ENCODE measurements at places on chromosomes 1 and 21.

GRCh38 chr1:2801046-2801445 is 447 bp downstream of the TTC34 start:
- peak; percentile 9 for DNase-seq

DNA sequence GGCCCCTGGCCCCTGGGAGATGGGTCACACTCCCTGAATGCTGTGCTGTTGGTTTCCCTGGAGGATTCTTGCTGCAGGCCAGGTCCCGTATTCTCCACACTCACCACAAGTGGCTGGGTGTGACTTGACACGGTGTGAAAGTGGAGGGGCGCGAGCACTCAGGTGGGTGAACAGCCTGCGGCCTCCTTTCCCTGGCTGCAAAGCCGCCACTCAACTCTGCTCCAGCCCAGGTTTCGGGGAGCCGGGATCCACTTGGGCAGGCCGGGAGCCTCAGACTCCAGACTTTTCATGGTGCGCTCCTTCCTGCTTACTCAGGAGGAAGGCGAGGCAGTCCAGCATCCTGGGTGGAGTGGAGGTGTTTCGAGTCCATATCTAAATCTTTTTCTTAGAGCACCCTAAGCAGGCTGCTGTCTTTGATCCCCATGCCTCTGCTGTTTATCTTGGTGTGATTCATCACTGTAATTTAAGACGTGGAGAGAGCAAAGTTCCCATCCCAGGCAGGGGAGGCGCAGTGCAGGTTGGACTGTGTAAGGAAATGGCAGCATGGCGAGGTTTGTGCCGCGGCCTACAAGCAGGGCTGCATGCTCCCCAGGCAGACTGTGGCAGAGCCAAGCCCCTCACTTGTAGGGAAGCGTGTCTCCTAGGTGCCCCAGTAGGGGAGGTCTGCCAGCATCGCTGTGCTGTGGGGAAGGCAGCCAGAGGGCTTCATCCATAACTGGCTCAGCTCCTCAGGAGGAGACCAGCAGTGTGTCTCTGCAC is 29.6 kb downstream of the VANGL1 start:
- DNase-seq: no peak

DNA sequence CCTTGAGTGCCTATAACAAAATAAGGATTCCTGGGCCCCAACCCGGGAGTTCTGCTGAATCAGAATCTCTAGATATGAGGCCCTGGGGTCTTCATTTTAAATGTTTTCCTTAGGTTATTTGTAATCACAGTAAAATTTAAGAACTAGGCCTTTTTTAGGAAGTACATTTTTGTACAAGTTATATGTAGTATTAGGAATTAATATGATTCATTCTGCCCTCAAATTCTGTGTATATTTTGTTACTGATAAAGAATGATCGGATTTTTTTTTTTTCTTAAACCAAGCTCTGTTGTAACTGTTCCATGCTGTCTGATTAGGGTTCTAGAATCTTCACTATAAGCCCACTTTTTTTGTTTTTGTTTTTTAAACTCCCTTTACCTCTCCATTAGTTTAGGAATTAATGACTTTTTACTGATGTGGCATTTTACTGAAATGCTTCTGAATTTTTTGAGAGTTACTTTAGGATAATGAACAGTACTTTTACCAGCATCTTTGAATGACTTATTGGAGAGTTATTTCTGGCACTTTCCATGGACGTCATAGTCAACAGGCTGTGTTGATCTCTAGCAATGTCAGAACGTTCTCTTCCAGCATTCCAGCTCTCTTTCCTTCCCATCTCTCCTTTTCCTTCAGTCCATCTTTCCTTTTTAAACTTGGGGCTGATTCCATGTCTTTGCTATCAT is 48.3 kb downstream of the CLIC4 start:
- DNase-seq: no peak

DNA sequence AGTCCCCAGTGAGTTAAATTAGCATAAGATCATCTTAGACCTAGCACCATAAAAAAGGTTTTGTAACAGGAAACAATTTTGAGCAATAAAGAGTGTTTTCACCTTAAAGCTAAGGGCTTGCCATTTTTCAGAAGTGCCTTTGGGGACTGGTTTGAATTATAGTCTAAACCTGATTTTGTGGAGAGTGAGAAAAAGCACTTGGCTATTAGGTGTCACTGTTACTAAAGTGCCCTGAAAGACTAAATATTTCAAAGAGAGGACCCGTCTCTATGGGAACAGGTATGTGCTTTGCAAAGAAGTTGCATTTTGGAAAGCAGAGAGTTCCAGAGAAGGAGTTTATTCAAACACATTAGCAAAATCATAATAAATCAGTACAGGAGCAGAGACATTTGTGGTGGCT is 9.1 kb downstream of the NTNG1 start:
- DNase-seq: no peak

GRCh38 chr1:240823357-240823756 is 211.4 kb upstream of the GREM2 start:
- no peak for DNase-seq

DNA sequence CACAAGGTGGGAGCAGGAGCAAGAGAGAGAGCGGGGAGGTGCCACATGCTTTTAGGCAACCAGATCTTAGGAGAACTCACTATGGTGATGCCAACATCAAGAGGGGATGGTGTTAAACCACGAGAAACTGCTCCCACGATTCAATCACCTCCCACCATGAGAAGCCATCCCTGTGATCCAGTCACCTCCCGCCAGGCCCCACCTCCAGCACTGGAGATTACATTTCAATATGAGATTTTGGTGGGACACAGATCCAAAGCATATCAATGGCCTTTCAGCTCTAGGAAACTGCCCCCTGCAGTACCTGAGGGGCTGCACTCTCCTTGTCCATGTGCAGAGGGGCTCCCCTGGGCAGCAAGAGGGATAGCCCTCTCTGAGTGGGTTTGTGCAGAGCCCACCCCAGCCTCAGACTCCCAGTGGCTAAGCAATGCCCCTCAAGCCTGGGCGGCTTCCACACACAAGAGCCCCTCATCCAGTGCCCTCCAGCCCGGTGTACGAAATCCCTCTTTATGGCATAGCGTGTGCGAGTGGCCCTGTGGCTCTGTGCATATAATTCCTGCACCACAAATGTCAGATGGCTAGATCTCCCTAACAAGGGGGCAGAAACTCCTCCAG is 15.5 kb upstream of the PRDM16 start:
- no peak for DNase-seq

DNA sequence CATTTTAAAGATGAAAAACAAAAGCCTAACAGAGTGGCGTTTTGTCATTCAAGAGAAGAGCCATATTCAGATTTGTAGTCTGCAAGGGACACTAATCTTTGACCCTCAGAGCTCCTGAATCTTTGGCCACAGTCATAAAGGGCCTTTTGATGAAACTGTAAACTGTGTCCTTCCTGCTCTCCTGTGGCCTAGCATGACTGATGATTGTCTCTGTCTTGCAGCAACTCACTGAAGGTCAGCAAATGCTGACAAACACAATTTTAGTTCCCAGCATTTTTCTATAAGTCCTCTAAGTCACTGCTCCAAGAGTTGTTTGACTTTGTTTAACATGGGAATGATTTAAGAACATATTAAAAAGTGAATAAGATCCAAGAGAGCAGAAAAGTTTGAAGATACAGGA is 55.3 kb upstream of the PRELP start:
- no peak for DNase-seq

DNA sequence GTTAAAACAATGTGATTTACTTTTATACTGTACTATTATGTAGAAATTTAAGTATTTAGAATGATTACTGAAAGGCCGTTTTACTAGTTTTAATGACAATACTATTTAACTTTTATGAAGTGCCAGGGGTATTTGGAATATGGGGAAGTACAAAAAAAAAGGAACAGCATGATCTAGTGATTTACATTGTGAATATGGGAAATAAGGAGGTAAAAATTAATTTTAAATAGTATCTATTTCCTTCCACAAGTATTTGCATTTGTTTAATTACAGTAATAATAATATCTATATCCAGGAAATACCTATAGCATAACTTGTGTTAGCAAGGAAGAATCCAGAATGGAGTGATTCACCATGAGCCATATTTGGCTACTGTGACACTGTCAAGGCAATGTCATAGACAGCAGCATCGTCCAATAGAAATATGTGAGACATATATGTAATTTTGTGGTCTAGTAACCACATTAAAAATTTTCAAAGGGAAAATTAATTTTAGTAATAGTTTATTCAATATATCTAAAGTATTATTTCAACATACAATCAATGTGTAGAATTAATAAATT is 22.0 kb downstream of the CNST start:
- DNase-seq: no peak

DNA sequence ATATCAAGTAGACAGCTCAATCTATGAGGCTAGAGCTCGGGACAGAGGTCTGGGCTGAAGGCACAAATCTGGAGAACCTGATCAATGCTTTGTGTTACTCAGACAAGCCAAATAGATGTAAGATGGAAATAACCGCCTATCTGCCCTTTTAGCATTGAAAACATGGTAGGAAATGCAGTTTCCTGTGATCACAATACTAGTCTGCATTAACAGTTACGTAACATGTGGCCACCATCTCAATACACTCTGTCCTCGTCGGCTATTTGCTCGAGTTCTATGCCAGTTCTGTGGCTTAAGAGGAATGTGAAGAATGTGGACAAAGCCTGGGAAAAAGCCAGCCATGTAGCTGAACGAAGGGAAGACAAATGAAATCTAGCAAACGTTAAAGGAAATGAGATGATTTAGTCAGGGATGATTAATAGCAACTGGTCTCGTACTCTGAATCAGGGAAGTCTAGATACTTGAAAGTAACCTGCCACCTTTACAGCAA is 73.3 kb downstream of the HSF2BP start:
- DNase-seq: no peak

GRCh38 chr1:177597393-177597792 is 372.5 kb downstream of the SEC16B start:
- DNase-seq: no peak

GRCh38 chr1:165856021-165856420 is 28.6 kb downstream of the UCK2 start:
- DNase-seq: no peak

GRCh38 chr21:46478910-46479309 is 20.2 kb downstream of the DIP2A start:
- DNase-seq: no peak

DNA sequence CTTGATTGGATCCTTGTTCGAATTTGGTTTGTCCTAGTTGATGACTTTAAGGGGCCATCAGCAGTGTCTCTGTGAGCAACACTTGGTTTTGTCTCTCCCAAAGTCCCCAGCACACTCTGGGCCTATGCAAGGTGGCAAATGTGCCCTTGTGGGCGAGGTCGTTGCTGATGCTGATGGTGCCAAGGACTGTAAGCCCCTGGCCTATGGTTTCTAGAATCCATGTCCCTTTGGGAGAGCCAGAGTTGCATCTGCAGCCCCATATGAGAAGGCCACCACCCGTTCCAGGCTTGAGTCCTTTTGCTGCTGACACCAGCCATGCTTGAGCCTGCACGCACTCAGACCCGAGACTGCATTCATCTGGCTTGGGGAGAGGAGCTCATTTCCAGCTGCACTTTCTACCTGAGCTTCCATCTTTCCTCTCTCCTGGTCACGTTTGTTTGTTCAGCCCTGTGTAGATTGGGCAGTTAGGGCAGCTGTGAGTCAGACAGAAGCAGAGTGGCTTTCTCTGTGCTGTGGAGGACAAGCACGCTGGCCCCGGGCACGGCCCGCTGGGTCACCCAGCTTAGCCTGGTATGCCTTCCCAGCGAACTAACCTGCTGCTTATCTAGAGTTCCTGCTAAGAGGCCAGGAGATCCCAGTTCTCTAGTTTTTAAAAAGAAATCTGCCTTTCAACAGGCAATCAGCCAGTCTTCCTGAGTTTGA is 52.1 kb upstream of the CSF3R start:
- DNase-seq: no peak

DNA sequence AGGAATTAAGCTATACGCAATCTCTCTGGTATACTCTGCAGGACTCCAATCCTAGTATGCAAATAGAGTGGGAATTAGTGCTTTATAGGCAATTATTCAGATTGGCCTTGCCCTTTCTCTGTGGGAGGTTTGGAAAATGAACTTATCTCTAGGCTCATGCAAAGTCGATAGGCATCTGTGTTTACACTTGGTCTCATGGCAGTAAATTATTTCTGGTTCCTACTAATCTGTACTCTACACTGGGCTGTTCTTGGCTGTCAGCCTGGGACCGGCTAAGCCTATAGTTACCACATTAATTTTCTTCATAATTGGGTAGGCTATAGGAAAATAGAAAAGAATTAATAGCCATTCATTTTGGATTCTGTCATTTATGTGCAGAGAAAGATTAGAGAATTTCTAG is 544.6 kb downstream of the AMY1C start:
- no peak for DNase-seq

DNA sequence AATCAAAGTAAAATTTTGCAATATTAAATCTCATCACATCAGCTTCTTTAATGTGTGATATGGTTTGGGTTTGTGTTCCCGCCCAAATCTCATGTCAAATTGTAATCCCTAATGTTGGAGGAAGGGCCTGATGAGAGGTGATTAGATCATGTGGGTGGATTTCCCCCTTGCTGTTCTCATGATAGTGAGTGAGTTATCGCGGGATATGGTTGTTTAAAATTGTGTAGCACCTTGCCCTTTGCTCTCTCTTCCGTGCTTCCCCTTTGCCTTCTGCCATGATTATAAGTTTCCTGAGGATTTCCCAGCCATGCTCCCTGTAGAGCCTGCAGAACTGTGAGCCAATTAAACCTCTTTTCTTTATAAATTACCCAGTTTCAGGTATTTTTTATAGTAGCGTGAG is 131.9 kb downstream of the ZNF326 start:
- DNase-seq: no peak

- DNase-seq: no peak
Measured at GRCh38 chr1:225152061-225152460, 222.6 kb downstream of the DNAH14 start.

- no peak for DNase-seq
Measured at GRCh38 chr1:77413541-77414335, 131.9 kb downstream of the AK5 start.

DNA sequence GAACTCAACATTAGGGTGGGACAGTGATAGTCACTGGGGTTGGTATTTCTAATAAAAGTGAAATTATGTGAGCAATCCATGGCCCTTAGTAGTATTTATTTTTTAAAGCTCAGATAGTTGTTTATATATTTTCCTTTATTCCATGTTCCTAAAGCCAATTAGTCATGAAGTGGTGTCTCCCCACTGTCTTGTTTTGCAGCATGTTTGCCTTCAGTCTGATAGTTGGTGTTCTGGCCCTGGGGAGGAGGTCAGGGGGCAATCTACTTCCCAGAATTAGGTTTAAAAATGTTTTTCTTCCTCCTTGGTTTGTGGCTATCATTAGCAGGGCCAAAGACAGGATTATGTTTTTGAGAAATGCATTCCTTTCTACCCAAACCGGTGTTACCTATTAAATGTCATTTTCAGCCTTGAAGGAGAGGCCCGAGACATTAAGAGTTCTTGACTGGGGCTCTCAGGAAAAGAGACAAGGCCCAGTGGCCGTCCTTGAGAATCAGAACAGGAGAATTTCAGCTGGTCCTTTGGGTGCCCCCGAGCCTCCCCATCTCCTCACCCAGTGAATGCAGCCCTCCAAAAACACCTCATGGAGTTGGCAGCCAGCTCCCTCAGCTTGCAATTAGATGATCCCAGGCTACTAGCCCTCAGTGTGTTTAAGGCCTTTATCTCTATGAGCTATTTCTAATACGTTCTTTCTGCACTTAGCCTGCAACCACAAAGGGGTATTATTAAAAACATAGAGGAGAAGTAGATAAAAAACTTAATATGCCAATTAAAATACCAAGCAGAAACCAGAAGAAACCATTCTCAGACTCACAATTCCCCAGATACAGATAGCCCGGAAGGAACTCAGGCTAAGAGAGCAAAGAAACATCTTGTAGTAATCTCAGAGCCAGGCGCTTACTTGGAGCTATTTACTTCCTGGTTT is 71.3 kb upstream of the NGF start:
- peak; percentile 46 for DNase-seq

GRCh38 chr21:42674351-42674940 is 21.0 kb downstream of the PDE9A start:
- DNase-seq: peak; percentile 78

GRCh38 chr21:27772816-27773215 is 805.9 kb upstream of the ADAMTS5 start:
- no peak for DNase-seq
